Tongue (tissue), 3 donors: ENCODE measurements at places on chromosomes 3 and 15. TPM values are rescaled to one million over a fixed set of nuclear protein-coding genes. Genes with fewer than 3 reads are reported as not detected.

GRCh38 chr15:51366920-51367319 is 25.5 kb downstream of the GLDN start:
- DNase-seq, result peak; percentile 27

DNA sequence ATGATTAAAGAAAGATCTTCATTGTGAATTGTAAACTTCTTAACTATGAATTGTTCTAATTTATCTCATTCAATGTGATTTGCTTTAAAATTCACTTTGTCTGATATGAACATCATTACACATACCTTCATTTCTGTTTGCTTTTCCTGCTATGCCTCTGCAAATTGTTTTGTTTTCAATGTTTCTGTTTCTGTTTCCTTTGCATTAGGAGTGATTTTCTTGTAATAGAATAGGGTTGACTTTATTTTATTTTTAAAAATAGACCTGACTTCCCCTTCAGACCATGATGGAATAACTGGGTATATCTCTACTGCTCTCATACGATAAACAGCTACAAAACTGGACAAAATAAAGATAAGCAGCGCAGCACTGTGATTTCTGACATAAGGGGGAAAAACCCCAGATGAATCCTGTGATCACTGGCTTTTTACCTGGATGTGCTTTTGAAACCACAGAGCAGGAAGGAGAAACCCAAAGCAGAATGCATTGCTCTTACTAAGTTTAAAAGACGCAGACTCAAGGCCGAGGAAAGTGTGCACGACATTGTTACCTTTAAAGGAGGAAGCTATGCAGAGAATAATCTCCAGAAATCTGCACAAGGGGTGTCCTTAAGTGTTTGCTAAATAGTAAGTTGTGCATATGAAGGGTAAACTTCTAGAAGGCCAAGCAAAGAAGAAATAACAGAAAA is 420.2 kb downstream of the TBC1D5 start:
- no peak for DNase-seq

DNA sequence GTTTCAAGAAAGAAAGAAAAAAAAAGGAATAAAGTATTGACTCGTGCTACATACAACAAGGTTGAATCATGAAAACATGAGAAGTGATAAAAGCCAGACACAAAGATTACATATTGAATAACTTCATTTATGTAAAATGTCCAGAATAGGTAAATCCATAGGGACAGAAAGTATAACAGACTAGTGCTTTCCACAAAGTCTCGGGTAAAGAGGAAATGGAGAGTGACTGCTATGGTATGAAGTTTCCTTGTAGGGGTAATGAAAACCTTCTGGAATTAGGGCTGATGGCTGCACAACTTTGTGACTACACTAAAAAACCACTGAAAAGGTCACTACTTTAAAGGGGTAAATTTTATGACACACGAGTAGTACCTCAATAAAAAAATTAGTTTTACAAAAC is 13.0 kb downstream of the LRRFIP2 start:
- DNase-seq, result no peak

Gene DCBLD2
- 42.6 TPM for total RNA-seq

Gene GTPBP8
- 38.8 TPM for total RNA-seq

GRCh38 chr3:124318656-124319055 is 326.7 kb upstream of the ROPN1 start:
- DNase-seq, result no peak

- DNase-seq, result no peak
Observed at GRCh38 chr15:90191344-90191687, 9.8 kb upstream of the SEMA4B start.

Gene CADPS
- 13.3 TPM for total RNA-seq

Gene HES1
- total RNA-seq, result 61.9 TPM

DNA sequence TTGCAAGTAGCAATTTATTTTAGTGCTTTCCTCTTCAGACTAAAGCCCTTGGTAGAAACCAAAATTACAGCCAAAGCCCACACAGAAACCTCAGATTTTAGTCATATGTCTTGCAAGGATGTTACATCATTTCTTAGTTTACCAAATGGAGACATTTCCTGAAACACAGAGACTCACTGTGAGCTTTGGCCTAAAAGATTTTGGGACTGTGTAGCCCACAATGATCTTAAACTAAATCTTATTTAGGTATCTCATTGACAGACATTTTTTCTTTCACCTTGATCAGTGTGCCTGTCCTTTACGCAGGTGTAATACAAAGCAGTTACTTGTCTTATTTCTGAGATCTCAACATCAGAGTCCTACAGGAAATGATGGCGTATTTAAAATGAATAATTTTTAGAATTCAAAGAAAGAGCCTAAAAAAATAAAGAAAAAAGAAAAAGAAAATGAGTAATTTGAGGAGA is 27.8 kb upstream of the AP4E1 start:
- no peak for DNase-seq

Gene IQSEC1
- 60.2 TPM for total RNA-seq

GRCh38 chr3:130242850-130243569 is 102.5 kb upstream of the COL6A5 start:
- DNase-seq, result peak; percentile 70

Gene ADPRH
- total RNA-seq, result 11.2 TPM

GRCh38 chr3:137970914-137971831 is 38.8 kb upstream of the CLDN18 start:
- peak; percentile 79 for DNase-seq

Gene GOLGA8S
- 0.21 TPM for total RNA-seq

- DNase-seq, result no peak
Observed at GRCh38 chr15:75589071-75589470, 10.0 kb upstream of the PTPN9 start.

DNA sequence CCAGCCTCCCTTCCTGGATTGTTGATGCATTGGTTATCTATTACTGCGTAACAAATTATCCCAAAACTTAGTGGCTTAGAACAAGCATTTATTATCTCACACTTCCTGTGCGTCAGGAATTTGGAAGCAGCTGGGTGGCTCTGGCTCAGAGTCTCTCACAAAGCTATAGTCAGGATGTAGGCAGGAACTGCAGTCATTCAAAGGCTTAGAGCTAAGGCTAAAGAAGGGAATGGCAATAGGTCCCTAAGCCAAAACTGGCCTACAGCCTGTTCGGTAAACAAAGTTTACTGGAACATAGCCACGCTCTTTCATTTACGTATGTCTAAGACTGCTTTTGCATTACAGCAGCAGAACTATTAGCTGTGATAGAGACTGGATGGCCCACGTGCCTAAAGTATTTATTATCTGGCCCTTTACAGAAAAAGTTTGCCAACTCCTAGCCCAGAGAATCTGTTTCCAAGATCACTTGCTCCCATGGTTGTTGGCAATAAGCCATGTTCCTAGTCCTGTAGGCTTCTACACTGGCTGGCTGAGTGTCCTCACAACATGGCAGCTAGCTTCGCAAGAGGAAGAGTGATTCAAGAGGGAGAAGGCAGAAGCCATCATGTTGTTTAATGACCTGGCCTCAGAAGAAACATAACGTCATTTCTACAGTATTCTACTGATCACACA is 132.4 kb downstream of the SNRK start:
- peak; percentile 50 for DNase-seq

Gene SLC28A1
- total RNA-seq, result not detected

Gene CHRM5
- total RNA-seq, result not detected

Gene PLXNA1
- 46.9 TPM for total RNA-seq

- peak; percentile 54 for DNase-seq
Observed at GRCh38 chr3:1082108-1082507, 10.7 kb upstream of the CNTN6 start.

- DNase-seq, result peak; percentile 22
Observed at GRCh38 chr15:62895905-62896316, 146.6 kb upstream of the TPM1 start.

Gene SEMA5B
- total RNA-seq, result 11.0 TPM

- DNase-seq, result no peak
Observed at GRCh38 chr3:140546649-140547048, 131.2 kb upstream of the TRIM42 start.

Gene ABHD6
- 8.3 TPM for total RNA-seq

Gene WDR72
- total RNA-seq, result 0.62 TPM

Gene BUB1B
- 26.4 TPM for total RNA-seq

Gene C3orf80
- total RNA-seq, result not detected

Gene SH2D7
- total RNA-seq, result not detected

Gene RBM15B
- total RNA-seq, result 19.0 TPM

GRCh38 chr15:48604567-48604966 is 40.9 kb downstream of the FBN1 start:
- DNase-seq, result no peak

- DNase-seq, result no peak
Observed at GRCh38 chr3:157310329-157311052, 126.2 kb upstream of the PTX3 start.

DNA sequence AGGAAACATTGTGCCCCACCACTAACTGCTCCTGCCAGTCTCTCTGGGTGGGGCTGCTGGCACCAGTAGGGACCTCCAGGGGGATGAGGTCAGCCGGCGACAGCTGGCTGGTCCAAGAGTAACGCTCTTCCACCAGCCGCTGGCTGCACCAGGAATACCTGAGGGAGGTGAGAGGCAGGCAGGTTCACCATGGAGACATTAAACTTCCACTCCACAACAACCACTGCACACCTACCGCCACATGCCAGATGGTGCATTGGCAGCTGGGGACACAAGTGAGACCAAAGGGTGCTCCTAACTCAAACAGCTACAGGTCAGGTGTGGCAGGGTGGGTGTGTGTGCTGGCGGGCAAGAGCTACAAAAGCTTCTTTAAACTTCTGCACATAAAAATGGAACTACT is 4.5 kb downstream of the POLG start:
- peak; percentile 18 for DNase-seq

GRCh38 chr15:78943692-78944091 is 1.2 kb downstream of the CTSH start:
- DNase-seq, result no peak

- DNase-seq, result no peak
Observed at GRCh38 chr3:185024966-185025365, 127.9 kb downstream of the C3orf70 start.

- peak; percentile 44 for DNase-seq
Observed at GRCh38 chr3:185824051-185825005, 514 bp downstream of the IGF2BP2 start.

DNA sequence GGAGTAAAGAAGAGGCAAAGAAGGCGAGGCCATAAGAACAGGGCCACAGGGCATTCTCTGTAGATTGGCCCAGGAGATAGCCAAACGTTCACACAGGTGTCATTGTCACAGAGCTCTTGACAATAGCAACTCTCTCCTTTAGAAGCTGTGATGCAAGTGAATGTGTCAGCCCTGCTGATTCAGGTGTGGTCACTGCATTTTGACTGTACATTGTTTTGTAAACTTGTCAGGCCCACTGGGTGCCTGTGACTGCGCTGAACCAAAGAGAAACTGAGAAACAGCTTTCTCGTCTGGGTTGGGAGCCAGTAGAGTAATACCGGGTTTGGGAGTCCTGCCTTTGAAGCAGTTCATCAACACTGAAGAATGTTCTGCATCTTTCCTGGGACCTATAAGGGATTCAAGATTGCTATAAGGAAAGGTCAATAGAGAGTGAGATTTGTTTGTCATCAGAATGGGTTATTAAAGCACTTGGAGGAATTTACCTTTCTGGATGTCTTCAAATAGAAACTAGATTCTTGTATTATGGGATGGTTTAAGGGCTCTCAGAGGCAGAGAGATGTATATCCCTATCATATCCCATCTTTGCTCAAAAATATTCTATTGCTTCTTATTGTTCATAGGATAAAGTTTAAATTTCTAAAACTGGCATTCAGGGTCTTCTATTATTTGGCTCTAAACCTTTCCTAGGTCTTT is 45.4 kb downstream of the TMEM45A start:
- no peak for DNase-seq

DNA sequence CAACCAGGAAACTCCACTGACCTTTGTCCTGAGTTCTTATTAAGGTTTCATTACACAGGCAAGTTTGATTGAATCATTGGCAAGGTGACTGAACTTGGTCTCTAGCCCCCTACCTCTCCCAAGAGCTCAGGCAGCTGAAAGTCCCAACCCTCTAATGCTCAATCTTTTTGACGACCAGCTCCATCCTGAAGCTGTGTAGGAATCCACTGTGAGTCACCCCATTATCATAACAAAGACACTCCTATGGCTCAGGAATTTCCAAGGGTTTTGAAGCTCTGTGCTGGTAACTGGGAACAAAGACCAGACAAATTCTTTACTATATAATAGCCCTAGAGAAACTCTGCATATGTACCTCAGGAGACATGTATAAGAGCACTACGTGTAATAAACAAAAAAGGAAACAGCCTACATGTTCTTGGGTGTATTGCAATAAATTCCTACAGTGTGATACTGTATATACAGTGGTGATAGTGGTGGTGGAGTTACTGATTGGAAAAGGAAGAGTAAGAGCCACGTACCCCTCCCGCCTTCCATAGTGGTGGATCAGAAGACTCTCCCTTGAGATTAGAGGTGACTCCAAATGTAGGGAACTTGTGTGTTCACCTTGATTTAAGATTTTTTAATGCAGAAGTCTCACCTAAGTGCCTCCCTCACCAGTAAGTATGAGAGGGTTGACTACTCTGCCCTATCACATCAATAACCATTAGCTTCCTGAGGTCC is 116.6 kb downstream of the ST8SIA2 start:
- DNase-seq, result no peak

GRCh38 chr3:115838786-115839185 is 215.5 kb downstream of the GAP43 start:
- DNase-seq, result no peak

GRCh38 chr3:178690571-178690970 is 154.3 kb downstream of the KCNMB2 start:
- DNase-seq, result no peak

DNA sequence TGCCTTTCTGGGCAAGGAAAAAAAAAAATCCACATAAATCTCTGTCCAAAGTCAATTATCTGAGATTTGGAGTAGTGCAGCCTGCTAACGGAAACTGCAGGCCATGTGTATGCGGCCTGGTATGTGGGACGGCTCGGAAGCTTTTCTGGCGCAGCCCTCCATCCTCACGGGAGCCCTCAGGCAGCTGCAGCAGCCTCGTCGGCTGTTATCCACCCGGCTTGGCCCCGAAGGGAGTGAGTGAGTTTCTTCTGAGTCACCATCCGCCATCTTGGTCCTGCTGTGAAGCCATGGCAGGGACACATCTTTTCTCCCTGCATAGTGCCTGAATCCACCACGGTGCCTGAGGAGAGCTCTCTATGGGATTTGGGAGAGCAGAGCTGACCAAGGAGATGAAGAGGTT is 62.8 kb downstream of the POLR2M start:
- peak; percentile 84 for DNase-seq

GRCh38 chr3:66259566-66260255 is 38.9 kb downstream of the SLC25A26 start:
- peak; percentile 63 for DNase-seq
